ENCODE measurements at places on chromosomes 5 and 9. TPM values are rescaled to one million over a fixed set of nuclear protein-coding genes. Genes with fewer than 3 reads are reported as not detected.
A peak's percentile ranks its signal among the peaks of the same experiment; 100 is the strongest.

DNA sequence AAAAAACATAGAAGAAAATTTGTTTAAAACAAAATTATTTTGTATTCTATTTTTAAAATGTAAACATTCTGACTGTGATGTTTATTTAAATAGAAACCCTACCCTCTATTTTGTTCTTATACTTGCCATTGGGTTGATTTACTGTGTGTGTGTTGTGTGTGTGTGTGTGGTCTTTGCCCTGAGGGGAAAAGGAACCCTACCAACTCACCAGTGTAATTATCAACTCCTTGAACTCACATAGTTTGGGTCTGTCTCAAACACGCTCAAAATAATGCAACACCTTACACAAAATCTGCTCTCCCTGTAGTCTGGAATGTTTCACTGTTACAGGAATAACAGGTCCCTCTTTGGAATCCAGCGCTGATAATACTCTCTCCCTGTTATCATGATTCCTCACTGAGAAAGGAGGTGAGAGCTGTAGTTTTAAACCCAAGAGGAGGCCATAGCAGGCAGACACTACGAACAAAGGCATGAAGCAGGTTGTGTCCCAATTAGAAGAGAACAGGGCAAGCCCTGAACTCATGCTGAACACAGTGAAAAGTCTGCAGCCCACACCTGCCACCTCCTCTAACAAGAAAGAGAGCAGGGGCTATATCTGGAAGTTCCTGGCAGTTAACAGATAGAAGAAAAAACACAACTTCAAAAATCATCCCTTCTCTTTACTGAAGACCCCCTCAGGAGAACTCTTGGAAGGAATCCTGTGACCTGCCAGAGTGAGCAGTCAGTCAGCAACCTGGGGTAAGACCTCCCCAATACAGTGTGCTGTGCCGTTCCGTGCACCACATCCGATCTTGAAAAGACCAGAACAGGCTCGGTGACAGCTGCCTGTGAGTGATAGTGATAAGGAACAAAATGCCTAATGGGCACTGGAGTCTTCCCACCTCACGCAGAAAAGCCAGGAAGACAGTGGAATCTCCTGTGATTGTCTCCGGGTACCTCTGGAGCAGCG is 608.1 kb upstream of the ADAMTS16 start:
- DNase-seq = no peak

- no peak for DNase-seq
These were observed 58.8 kb downstream of the KDM4C start for GRCh38 chr9:6816581-6816980.

GRCh38 chr9:131841765-131842318 is 102.0 kb upstream of the RAPGEF1 start:
- no peak for DNase-seq

DNA sequence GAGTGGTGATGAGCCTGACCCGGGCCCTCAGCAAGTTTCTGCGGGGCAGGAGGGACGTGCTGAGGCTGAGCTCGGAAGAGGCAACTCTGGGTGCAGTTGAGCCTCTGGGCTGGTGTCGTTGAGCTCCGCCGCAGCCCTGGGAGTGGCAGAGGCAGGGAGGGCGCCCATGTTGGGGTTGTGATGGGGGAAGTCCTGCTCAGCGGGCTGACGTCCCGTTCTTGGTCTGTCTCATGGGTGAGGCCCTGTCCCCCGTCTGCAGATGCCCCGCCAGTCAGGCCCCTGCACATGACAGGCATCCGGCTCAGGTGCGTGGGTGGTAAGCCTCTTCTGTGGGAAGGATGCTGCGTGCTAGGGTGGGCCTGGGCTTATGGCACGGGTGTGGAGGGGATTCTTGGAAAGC is 64.3 kb downstream of the RXRA start:
- no peak for DNase-seq

- DNase-seq = no peak
These were observed 34.4 kb downstream of the AHRR start for GRCh38 chr5:355958-356357.

DNA sequence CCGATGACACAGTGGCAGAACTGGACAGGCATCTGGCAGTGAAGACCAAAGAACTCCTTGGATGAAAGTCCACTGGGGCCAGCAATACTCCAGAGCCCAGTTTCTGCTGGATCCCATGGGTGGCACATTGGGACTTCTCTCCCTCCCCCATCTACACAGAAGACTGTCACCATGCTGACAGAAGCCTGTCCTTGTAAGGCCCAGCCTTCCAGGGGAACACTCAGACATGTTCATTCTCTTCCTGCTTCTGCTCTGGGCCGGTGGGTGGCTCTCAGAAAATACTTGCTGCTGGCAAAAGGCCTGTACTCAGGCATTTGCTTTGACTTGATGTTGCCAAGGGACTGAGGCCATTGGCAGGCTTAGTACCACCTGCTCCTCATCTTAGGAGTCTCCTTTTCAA is 48.3 kb upstream of the PTGS1 start:
- DNase-seq = no peak

PCDHB14 gene
- total RNA-seq = 4.4 TPM

SLC36A2 gene
- not detected for total RNA-seq

- no peak for DNase-seq
These were observed 558.5 kb upstream of the ZNF462 start for GRCh38 chr9:106304401-106304920.

- DNase-seq = no peak
These were observed 102.8 kb upstream of the DAP start for GRCh38 chr5:10863763-10864383.

TTF1 gene
- total RNA-seq = 16.5 TPM

- no peak for DNase-seq
These were observed 46.2 kb upstream of the RUFY1 start for GRCh38 chr5:179504191-179504590.

HAPLN1 gene
- total RNA-seq = 0.94 TPM

DNA sequence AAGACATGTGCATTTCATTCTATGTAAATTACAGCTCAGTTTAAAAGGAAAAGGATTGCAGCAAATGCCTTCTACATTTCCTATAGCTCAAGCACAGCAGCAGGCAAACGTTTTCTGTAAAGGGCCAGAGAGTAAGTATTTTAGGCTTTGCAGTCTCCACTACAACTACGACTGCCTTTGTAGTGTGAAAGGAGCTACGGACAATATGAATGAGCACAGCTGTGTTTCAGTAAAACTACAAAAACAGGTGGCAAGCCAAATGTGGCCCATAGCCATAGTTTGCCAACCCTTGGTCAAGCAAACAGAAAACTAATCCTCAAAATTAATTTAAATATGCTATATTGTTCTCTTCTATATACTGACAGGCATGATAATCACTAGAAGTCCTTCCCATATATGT is 7.2 kb downstream of the PTBP3 start:
- no peak for DNase-seq

GRCh38 chr9:114553202-114553601 is 34.4 kb upstream of the ATP6V1G1 start:
- no peak for DNase-seq

GRCh38 chr9:77469515-77470231 is 178.4 kb downstream of the GNA14 start:
- DNase-seq = no peak

PFN3 gene
- total RNA-seq = not detected

GRCh38 chr5:107418902-107419301 is 251.8 kb downstream of the EFNA5 start:
- DNase-seq = no peak

CDO1 gene
- total RNA-seq = 3.6 TPM

LAMC3 gene
- 0.89 TPM for total RNA-seq

ESM1 gene
- total RNA-seq = 0.81 TPM

- DNase-seq = no peak
These were observed 6.9 kb upstream of the SLC27A4 start for GRCh38 chr9:128333451-128333869.

DNA sequence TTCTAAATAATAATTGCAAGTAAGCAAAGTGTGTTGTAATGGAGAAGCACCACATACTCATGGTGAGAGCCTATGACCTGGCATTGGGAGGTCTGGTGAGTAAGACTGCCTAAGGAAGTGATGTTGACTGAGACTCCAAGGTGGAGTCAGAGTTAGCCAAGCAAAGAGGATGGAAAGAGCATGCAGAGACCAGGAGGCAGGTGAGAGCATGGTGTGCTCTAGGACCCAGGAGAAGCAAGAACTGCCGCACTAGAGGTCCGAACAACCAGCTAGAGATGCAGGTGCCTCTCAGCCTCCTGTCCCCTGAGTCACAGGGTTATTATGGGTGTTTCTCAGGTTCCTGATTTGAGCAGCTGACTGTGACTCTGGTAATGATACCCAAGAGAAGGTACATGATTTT is 27.3 kb downstream of the ANP32B start:
- DNase-seq = no peak

GRCh38 chr9:99359336-99359735 is 137.3 kb downstream of the SEC61B start:
- no peak for DNase-seq

DNA sequence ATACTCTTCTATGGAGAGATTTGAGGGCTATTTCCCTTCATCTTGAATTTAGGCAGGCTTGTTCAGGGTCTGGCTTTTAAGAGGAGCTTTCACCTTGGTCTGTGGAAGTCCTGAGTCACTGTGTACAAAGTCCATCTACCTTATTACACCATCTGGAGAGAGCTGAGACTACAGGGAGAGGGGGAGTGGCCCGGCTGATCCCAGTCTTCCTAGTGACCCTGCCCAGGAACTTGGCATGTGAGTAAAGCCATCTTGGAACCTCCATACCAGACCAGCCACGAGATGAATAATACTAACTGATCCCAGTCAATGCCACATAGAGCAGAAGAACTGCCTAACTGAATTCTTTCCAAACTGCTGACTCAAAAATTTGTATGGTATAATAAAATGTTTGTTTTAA is 8.4 kb upstream of the IL6ST start:
- DNase-seq = no peak

- no peak for DNase-seq
These were observed 1.6 kb downstream of the HINT1 start for GRCh38 chr5:131163276-131164119.

GRCh38 chr9:110142868-110143481 is 65.0 kb downstream of the C9orf152 start:
- DNase-seq = no peak

GRCh38 chr5:114238771-114239313 is 123.0 kb upstream of the KCNN2 start:
- no peak for DNase-seq

- no peak for DNase-seq
These were observed 396.7 kb downstream of the MRPS30 start for GRCh38 chr5:45205403-45205961.

STPG3 gene
- total RNA-seq = not detected

DNA sequence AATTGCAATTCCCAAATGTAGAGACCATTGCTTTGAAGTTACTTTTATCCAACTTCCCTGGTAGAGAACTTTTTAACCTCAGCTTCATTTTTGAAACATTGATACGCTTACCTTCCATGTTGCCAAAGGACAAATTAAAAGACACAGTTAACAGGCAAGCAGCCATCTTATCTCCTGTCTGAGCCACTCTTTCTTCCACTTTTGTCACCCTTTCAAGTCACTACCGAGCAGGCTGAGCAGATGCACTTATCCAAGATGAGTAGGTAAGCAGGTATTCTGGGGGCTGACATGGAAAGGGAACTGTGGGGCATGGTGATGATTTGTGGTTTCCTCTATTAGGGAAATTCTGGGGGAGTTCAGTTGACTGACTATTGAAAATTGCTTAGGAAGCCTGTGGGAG is 66.7 kb downstream of the DOCK2 start:
- DNase-seq = no peak

GRCh38 chr5:148791696-148792095 is 34.7 kb upstream of the ADRB2 start:
- no peak for DNase-seq

DNA sequence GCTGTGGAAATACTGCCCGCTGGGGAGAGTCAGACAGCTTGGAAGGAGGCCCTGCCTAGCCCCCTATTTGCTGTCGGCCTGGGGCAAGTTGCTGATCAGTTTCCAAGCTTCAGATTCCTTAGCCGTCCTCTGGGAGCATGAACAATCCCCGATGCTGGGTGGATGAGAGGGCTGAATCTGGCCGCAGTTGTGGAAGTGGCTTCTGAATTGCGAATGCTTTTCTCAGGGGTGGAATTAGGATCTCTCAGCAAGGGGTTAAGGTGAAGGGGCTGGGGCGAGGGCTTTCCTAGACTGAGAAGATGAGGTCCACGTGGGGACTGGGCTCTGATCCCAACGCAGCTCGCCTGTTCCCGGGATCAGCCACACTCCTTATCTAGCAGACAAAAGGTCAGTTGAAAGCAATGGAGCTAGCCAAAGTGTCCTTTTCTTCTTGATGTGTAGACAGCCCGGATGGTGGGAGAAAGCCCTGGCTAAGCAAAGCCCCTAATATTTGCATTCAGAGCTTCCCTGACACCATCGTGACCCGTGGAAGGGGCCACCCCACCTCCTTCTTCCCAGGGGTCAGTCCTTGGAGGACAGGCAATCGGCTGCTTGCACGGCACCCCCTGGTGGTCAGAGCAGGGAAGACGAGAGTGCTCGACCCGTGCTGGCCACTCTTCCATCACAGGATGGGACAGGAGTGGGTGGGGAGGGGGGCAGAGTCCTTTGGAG is 54.9 kb downstream of the COL15A1 start:
- DNase-seq = peak; percentile 91

GRCh38 chr5:139708434-139708861 is 60.3 kb downstream of the CXXC5 start:
- no peak for DNase-seq

GRCh38 chr5:153896117-153896516 is 142.6 kb downstream of the FAM114A2 start:
- no peak for DNase-seq

DNA sequence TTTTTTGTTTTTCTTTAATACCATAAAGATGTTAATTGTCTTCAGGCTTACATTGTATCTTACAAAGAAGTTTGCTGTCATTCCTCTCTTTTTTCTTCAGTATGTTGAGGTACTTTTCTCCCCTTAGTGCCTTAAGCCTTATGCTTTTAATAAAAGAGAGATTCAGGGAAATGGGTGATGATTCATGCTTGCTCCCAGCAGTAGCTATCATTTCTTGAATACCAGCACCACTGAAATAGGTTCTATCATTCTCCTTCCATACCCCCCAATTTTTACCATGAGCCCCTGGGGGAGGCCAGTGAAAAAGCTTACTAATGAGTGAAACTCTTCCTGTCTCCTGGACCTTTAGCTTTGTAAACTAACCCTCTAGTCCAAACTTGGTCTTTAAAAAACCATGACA is 165.0 kb downstream of the FBXL7 start:
- no peak for DNase-seq

DNA sequence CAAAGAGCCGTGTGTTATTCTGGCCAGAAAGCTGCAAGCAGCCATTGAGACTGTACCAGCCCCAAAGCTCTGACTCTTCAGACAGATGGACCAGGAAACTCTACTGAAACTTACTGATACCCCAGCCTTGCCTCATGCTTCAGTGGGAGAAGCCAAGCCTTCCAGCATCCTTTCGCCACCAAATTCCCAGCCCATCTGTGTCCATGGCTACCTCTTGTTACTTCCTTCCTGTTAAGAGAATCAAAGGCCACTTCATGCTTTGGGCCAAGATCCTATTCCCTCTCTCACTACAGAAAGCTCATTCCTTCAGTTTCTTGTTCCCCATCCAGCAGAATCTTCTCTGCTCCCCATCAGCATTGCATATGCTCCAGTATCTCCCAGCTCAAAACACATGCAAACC is 46.9 kb upstream of the FREM1 start:
- DNase-seq = no peak

GRCh38 chr5:114953565-114953964 is 216.1 kb downstream of the TRIM36 start:
- no peak for DNase-seq

Data from cardiac septum (tissue), 1 donor.